Activated CD4-positive, alpha-beta T cell treated with anti-CD3 and anti-CD28 coated beads, Interleukin-2, amount 50 U/mL, for 4 hours (primary cell): ENCODE measurements at places on chromosomes 16 and 17.
A peak's percentile ranks its signal among the peaks of the same experiment; 100 is the strongest.

- DNase-seq = no peak
Measured at GRCh38 chr17:41103896-41104295, 1.3 kb upstream of the KRTAP4-9 start.

- no peak for DNase-seq
Measured at GRCh38 chr16:600781-601180, 10.9 kb downstream of the RAB40C start.

DNA sequence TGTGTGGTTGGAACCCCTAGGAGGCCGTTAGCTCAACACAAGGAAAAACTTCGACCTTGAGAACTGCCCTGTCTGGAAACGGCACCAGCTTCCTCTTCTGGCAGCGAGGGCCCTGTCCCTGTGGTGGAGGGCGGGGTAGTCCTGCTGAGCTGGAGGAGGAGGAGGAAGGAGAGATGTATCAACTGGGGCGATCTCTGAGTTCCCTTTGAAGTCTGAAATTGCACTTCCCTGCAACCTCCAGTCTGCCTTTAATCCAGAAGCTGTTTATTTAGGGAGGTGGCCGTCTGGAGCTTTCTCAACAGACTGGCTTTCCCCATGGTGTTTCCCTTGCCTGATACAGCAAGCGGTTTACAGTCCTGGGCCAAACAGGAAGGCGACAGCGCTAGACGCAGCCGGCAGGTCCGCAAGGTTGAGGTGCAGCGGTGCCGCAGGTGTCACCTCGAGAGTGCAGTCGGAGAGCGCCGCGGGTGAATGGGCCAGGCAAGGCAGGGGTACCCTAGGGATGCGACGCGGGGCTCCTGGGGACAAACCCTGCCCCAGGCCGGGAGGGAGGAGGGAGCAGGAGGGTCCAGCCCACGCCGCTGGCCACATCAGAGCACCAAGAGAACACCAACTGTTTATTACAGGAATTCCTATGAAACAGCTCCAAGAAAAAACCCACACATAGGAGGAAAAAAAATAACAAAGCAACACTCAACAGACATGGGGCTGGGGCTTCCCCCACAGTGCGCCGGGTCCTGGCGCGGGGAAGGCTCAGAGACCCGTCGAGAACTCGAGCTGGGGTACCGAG, 11.4 kb upstream of the MRPS23 start:
- peak; percentile 26 for DNase-seq

DNA sequence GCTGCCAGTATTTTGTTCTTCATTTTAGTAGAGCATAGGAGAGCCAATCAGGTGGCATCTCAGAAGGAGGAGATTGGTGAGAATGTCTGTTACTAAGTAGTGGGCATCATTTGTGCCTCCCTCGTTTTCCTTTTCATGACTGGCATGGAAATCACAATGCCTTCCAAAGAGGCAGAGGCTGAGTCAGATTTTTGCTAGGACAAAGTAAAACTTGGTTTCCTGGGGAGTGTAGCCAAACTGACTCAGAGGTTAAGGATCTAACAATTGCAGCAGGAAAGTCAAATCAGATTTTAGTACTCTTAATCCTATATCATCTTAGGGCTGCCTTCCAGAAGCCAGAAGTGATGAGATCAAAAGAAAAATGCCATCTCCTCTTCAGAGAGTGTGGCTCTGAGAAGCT, 138.7 kb downstream of the ANKFN1 start:
- no peak for DNase-seq

- DNase-seq = no peak
Measured at GRCh38 chr16:73053364-73054124, 5.6 kb upstream of the ZFHX3 start.

GRCh38 chr16:57677622-57678369, 9.7 kb downstream of the ADGRG3 start:
- no peak for DNase-seq

GRCh38 chr16:14337303-14338191, 266.4 kb downstream of the MRTFB start:
- no peak for DNase-seq

GRCh38 chr17:72381597-72382397, 261.0 kb downstream of the SOX9 start:
- no peak for DNase-seq

GRCh38 chr17:2542456-2542855, 30.8 kb upstream of the METTL16 start:
- DNase-seq = no peak

DNA sequence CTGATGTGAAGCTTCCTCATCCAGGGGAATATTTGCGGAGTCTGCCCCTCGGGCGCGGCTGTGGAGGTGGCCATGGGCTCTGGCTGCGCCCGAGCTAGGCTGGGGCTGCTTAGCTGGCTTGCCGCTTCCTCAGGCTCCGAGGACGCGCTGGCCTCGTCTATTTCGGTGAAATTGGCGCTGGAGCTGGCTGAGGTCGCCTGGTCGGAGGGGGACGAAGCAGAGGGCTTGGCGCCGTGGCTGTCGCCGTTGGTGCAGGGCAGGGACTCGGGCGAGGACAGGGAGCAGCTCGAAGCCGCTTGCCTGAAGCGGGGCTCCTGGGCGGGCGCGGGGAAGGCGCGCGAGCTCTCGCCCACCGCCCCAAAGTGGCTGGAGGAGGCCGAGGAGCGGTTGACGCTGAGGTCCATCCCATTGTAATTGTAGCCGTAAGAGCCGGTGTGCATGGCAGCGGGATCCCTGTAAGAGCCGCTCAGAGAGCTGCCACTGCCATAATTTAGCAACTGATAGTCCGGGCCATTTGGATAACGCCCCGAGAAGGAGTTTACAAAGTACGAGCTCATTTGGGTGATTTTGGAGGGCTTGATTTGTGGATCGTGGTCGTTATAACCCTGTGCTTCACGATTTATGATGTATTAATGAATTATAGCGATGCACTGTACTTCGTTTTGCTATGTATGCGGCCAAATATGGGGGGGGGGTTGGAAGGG, at the start of gene HOXB5:
HOXB5 (minus strand) TSS at position 654 of the 704 bp plus-strand sequence; CDS start at position 557, 97 bp downstream.
- DNase-seq = no peak

DNA sequence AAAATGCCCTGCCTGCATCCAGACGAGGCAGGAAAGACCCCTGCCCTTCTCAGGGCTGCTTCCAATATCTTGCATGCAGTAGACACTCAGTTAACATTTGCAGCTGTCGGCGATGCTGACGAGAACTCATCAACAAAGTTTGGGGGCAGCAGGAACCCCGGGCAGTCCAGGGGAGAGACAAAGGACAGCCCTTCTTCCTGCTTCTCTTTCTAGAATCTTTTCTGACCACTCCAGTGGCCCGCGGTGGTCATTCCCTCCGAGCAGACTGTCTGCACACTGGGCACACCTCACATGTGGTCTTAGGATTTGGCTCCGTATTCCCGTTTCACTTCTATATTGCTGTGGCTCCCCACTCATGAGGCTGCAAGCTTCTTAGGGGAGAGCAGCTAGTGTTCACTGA, 31.0 kb upstream of the MFSD6L start:
- DNase-seq = no peak

DNA sequence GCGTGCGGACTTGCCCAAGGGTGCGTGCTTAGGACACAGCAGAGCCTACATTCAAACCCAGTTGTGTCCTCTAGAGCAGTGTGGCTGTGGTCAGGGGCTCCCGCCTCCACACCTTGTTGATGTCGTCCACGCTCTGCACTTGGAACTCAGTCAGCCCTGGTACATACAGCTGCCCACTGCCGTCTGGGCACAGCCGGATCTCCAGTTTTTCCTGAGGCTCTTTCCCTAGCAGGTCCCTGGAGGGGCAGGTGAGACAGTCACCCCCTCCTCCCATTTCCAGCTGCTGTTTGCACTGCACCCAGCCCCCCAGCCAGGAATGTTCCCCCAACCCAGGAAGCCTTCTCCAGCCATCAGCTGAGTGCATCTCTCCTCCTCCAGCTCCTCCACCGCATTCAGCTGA, 25.7 kb downstream of the KATNB1 start:
- DNase-seq = no peak

DNA sequence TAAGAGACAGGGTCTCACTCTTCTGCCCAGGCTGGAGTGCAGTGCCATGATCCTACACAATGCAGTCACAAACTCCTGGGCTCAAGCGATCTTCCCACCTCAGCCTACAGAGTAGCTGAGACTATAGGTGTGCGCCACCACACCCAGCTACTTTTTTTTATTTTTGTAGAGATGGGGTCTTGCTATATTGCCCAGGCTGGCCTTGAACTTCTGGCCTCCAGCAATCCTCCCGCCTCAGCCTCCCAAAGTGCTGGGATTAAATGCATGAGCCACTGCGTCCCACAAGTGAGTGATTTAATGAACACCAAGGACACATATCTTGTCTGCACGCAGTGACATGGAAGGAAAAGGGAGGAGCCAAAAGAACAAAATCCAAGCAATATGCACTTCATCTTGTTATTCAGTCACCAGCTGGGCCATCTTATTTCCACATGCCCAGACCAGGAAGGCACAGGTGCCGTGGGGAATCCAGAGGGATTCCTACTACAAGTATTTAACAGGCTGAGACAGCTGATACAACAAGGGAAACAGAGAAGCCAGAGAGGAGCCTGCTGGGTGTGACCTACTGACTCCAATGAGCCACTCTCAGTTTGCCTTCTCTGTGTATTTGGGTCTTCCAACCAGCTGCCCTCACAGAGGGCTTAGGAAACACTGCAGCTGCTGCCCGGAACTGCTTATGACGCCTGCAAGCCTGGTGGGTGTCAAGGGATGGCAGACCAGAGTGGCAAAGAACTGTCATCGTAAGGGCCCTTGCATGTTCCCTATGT, 17.0 kb downstream of the LSM12 start:
- no peak for DNase-seq

DNA sequence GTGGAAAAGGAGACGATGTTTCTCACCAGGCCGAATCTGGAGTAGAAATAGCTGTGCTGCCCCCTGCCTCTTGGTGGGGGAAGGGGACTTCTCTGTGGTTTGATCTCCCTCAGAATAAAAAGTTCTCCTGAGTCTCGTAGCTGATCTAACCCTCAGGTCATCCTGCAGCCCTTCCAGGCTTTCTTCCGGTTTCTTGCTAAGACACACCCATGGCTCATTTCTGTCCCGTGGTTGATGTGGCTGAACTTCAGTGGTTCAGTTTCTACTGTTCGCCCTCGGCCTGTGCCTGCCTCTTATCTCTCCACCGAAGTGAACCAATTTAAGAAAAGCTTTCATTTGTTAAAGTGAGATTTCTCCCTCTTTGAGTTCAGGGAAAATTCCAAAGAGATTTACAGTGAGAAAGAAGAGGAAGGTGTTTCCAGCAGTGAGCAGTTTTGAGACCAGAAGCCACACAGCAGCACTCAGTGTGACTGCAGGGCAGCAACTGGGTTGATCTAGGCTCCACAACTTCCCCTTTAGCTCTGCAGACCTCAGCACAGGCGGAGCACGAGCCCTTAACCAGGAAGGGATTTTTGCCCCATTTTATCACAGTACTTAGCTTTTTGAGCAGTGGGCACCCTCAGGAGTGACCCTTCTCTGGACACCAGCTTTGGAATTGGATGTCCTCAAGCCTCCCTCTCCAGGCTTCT, 34.9 kb upstream of the CACNG5 start:
- no peak for DNase-seq

GRCh38 chr17:2178798-2179501, 124.0 kb downstream of the HIC1 start:
- no peak for DNase-seq

DNA sequence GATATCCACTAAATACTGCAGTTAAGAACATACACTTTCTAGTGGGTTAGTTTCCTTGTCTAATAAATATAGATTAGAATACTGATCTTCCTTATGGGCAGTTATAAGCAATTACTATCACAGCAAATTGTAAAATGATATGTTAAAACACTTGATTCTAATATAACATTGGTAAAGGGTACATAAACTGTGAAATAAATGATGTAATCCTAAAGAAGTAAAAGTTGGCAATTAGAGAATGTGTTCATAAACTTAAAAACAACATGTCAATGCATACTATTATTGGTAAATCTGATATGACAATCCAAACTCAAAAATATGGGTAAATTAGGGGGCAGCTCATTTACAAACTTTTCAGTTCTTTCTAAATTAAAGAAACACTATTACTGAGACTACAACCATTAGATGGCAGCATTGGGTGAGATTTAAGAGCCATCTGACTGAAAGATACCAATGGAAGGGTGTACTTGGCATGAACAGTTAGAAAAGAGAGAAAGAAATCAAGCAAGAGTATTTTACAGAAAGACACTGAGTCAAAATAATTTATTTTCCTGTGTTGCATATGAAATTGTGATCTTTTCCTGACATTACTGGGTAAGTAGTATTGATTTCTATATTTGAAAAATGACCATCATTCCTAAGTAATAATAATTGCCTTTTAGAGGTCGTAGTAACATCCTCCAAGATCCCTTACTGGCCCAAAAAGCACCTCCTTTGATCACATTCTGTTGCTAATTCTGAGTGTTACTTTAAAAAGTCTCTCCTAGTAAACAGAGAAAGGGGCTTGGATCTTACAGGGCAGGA, 119.6 kb downstream of the SPAG9 start:
- DNase-seq = no peak

DNA sequence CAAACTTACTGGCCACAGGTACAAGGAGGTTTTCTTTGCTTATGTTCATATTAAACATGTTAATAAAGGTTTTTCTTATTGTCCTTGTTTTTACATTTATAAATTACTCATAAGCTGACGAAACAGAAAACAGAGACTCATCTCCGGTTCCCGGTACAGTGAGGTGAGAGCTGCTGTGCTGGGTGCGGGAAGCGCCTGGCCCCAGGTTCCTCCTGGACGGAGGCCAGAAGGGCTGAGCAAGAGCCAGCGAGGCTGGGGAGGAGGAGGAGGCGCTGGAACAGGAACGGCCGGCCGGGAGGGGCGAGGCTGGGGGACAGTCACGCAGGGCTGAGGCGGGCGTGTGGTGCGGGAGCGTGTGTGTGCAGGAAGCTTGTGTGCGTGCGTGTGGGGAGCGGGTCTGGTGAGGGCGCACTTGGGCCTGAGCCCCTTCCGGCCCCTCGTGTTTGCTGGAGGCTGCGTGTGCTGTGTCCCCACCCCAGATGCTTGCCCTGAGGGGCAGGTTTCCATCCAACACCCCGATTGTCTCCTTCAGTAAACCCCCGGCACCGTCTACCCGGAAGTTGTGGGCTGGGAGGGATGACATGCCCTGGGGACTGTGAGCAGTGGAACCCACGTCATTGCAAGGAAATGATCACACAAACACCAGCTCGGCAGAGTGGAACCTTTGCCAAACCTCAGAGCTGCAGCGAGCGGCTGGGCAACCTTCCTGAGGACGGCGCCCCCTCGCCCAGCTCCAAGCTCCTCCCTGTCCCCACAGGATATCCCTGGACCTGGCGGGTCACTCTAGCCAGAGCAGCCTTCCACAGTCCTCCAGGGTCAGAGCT, 19.5 kb downstream of the CD7 start:
- DNase-seq = peak; percentile 93

DNA sequence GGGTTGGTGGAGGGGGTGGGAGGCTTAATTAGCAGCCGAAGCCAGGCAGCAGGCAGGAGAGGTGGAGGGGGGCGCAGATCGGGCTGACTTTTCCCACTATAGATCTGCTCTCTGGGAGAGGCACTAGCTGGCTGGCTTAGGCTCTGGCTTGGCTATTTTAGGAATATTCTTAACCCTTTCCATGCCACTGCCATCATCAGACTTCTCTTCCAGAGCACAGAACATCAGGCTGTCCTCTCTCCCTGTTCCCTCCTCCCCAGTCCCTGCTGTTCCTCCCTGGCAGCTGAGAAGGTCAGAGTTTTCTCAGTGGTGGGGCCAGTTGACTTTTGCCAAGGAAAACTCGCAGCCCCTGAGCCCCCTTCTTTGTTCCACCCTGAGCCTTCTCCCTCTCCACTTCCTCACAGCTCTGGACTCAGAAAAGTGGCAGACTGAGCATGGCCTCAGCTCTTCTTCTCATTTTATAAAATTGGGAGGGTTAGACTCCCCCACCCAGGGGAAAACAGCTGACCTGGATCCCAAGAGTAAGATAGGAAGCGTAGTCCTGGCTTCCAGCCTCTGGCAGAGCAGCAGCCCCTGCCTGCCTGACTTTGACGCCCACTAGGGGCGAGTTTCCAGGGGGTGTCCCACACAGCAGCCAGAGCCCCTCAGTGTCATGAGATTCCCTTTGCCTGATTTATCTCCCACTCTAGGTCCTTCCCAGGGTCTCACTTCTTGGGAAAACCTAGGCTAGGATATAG, 9.9 kb upstream of the C1QL1 start:
- DNase-seq = no peak
